ENCODE measurements at places on chromosomes 6 and 20. TPM values are rescaled to one million over a fixed set of nuclear protein-coding genes. Genes with fewer than 3 reads are reported as not detected.

ULBP3 gene
- 6.2 TPM for total RNA-seq

TOX2 gene
- total RNA-seq, result 4.4 TPM

BEND3 gene
- total RNA-seq, result 0.83 TPM

CCR6 gene
- not detected for total RNA-seq

MYL9 gene
- 25.4 TPM for total RNA-seq

C20orf144 gene
- under 0.01 TPM for total RNA-seq

MAD2L1BP gene
- total RNA-seq, result 19.2 TPM

- H3K27me3 ChIP-seq, result no peaks in the 10 kb centered on the region
- H3K27ac ChIP-seq, result no peak overlapping the region
- H3K36me3 ChIP-seq, result no peaks in the 10 kb centered on the region
- H3K4me1 ChIP-seq, result peaks cover 13% of the 10 kb centered on the region
Measured at GRCh38 chr20:43839793-43840199, 74.9 kb upstream of the TOX2 start.

CLDN20 gene
- total RNA-seq, result not detected

POPDC3 gene
- 6.7 TPM for total RNA-seq

- H3K4me3 ChIP-seq, result no peak overlapping the region
- H3K27ac ChIP-seq, result no peak overlapping the region
- no peaks in the 10 kb centered on the region for H3K4me1 ChIP-seq
- H3K36me3 ChIP-seq, result no peaks in the 10 kb centered on the region
- peaks cover 4% of the 10 kb centered on the region for H3K27me3 ChIP-seq
- DNase-seq, result no peak
Measured at GRCh38 chr6:44674226-44675155, 287.0 kb downstream of the CDC5L start.

DNA sequence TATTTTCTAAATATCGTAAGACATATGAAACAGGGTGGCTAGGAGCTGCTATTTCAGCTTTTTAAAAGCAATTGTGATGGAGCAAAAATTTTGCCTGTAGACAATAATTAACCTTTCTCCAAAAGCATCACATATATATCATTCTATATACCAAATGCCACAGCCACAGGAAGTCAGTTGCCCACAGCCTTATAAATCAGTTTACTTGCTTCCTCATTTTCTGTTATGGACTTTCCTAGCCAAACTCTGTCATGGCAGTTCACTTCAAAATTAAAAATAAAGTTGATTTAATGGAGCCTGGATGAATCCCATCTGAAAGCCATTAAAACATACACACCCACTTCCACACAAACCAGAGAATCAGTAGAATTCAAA, 93.4 kb upstream of the NHSL1 start:
- no peaks in the 10 kb centered on the region for H3K27me3 ChIP-seq
- peak overlapping the region; percentile 94 for H3K27ac ChIP-seq
- peak overlapping the region; percentile 57 for H3K4me3 ChIP-seq
- peaks cover 13% of the 10 kb centered on the region for H3K4me1 ChIP-seq

- H3K27ac ChIP-seq, result no peak overlapping the region
- no peaks in the 10 kb centered on the region for H3K36me3 ChIP-seq
- no peaks in the 10 kb centered on the region for H3K4me1 ChIP-seq
- H3K27me3 ChIP-seq, result no peaks in the 10 kb centered on the region
Measured at GRCh38 chr6:22091424-22091948, 205.3 kb downstream of the PRL start.

SYNDIG1 gene
- total RNA-seq, result 0.17 TPM

SLC32A1 gene
- total RNA-seq, result not detected

TBXT gene
- total RNA-seq, result not detected

SRC gene
- total RNA-seq, result 20.3 TPM

DNA sequence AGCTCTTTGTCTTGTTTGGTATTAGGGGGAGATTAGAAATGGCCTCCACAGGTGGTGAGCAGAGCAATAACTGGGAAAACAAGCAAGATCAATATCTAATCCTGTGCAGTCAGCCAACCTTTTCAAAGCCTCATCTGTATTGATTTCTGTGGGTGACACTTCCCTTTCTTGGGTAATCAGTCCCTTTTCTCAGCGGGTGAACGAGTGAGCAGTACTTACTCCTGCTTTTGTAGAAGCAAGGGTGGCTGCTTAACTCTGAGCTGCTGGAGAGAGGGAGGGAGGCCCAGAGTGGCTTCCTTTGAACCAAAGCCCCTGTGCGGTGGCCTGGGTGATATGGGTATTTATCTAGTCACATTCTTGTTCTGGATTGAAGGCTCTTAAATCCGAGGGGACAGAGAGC, 254.8 kb upstream of the CHD6 start:
- no peak overlapping the region for H3K4me3 ChIP-seq
- DNase-seq, result no peak
- H3K4me1 ChIP-seq, result no peaks in the 10 kb centered on the region
- H3K27ac ChIP-seq, result no peak overlapping the region

DNA sequence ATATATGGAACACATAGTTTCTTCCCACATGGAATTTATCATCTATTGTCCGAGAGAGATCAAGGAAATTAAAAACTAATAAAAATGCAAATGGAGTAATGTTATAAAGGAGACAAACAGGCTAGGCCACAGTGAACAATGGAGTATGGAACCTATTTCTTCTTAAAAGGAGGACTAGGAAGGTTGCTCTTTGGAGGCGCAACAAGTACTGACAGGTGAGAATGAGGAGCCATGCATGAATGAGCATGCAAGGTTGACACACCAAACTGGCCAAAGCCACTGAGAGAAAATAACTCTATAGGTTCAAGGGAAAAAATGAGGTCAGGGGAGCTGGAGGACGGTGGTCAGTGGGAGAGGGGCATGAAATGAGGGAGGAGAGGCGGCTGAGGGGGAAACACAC, 40.9 kb downstream of the PSMB1 start:
- no peaks in the 10 kb centered on the region for H3K4me1 ChIP-seq
- H3K36me3 ChIP-seq, result no peaks in the 10 kb centered on the region
- H3K27ac ChIP-seq, result no peak overlapping the region
- H3K4me3 ChIP-seq, result no peak overlapping the region
- H3K27me3 ChIP-seq, result no peaks in the 10 kb centered on the region

- no peaks in the 10 kb centered on the region for H3K4me1 ChIP-seq
- H3K36me3 ChIP-seq, result no peaks in the 10 kb centered on the region
- H3K27ac ChIP-seq, result no peak overlapping the region
- H3K4me3 ChIP-seq, result no peak overlapping the region
- H3K27me3 ChIP-seq, result no peaks in the 10 kb centered on the region
Measured at GRCh38 chr6:18634912-18635311, 247.8 kb downstream of the RNF144B start.

L3MBTL3 gene
- 5.6 TPM for total RNA-seq

DNA sequence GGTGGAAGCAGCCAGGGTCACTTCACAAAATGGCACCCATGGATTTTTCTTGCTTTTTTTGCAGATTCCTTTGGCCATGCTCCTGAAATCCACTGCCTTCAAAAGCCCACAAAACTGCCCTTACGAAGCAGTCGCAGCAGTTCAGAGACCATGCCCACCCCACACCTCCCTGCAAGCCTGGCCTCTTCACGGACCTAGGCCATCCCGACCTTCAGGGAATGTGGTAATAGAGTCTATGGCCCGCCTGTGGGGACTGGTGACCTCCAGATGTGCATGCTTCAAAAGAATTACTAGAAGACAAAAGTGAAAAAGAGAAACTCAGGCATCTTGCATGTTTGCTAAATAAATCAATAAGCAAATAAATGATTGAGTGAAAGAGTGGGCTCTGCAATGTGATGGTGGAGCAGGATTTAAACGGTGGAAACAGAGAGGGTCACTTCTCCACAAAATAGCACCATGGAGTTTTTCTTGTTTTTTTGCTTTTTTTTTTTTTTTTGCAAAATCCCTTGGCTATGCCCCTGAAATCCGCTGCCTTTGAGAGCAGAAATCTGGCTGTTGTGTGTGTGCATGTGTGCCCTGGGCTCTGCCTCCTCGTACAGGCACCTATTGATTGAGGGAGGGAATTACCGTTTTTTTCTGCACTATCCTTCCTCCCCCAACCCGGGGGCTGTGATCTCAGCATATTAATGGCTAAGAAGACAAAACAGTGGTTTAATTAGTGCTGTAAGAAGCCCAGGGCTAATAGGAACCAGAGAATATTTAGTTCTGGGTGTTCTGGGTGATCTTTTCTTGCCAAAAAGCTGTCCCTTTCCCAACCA, 107.4 kb downstream of the PXDC1 start:
- H3K27me3 ChIP-seq, result peaks cover 4% of the 10 kb centered on the region
- DNase-seq, result no peak
- no peak overlapping the region for H3K4me3 ChIP-seq
- no peak overlapping the region for H3K27ac ChIP-seq

- DNase-seq, result no peak
- no peaks in the 10 kb centered on the region for H3K36me3 ChIP-seq
- no peaks in the 10 kb centered on the region for H3K4me1 ChIP-seq
- no peak overlapping the region for H3K27ac ChIP-seq
Measured at GRCh38 chr6:137717074-137718073, 149.7 kb upstream of the TNFAIP3 start.

PLCB4 gene
- total RNA-seq, result 13.7 TPM

- H3K36me3 ChIP-seq, result no peaks in the 10 kb centered on the region
- H3K27me3 ChIP-seq, result peaks cover 9% of the 10 kb centered on the region
- DNase-seq, result no peak
- H3K4me3 ChIP-seq, result no peak overlapping the region
- peaks cover 21% of the 10 kb centered on the region for H3K4me1 ChIP-seq
Measured at GRCh38 chr20:62792182-62792939, 3.9 kb upstream of the MRGBP start.

- DNase-seq, result no peak
- no peak overlapping the region for H3K4me3 ChIP-seq
- H3K27me3 ChIP-seq, result no peaks in the 10 kb centered on the region
- H3K27ac ChIP-seq, result no peak overlapping the region
Measured at GRCh38 chr6:93663111-93663510, 243.8 kb upstream of the EPHA7 start.

- no peaks in the 10 kb centered on the region for H3K27me3 ChIP-seq
- no peak overlapping the region for H3K27ac ChIP-seq
- DNase-seq, result no peak
- no peaks in the 10 kb centered on the region for H3K36me3 ChIP-seq
Measured at GRCh38 chr6:122645256-122645655, 35.1 kb downstream of the PKIB start.

DNA sequence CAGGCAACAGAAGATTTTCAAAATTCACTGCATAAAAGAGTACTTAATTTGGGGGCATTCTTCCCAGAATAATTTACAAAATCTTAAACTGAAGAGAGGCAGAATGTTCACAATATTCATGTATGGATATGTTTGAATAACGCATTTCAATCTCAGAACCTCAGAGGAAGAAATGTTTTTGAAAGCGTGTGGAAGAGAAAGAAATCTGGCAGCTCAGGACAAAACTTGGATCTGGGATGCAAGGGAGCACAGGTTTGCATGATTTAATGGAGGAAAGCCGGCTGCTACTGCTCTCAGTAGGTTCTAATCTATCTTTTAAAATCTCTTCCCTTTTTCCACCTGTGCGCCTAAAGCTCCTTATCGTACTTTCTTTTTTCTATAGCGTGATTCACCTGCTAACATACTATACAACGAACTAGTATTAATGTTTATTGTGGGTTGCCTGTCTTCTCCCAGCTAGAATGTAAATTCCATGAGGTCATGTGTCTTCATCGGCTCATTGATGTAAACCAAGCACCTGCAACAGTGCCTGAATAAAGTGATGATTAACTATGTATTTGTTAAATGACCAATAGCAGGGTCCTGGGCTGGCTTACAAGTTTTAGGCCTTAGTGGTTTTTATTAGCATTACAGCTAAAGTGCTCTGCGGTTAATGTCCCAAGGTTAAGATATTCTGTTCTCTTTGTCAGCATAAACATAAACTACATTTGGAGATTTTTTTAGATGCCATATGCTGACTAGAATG, 15.3 kb downstream of the PRL start:
- no peaks in the 10 kb centered on the region for H3K4me1 ChIP-seq
- no peaks in the 10 kb centered on the region for H3K36me3 ChIP-seq
- no peak overlapping the region for H3K4me3 ChIP-seq
- H3K27ac ChIP-seq, result no peak overlapping the region
- H3K27me3 ChIP-seq, result no peaks in the 10 kb centered on the region

- H3K36me3 ChIP-seq, result no peaks in the 10 kb centered on the region
- H3K27me3 ChIP-seq, result no peaks in the 10 kb centered on the region
- no peak overlapping the region for H3K4me3 ChIP-seq
- no peak overlapping the region for H3K27ac ChIP-seq
- no peaks in the 10 kb centered on the region for H3K4me1 ChIP-seq
Measured at GRCh38 chr20:25466846-25467245, 59.4 kb downstream of the GINS1 start.

DNA sequence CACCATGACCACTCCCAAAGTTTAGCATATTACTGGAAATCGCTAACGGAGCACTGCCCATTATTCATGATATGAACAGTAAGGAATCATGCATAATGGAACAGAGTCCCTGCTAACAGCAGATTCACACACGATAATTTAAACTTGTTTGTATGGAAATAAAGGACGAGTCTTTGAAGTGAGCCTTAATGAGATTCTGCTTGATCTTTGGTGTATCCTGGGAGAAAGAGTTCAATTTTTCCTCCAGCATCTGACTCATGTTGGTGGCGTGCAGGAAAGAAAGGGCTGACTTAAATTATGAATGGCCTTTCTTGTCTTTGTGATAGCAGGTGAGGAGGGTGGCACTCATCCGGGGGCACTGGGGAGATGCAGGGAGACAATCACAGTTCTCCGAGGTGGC, 194.6 kb downstream of the ZNF217 start:
- no peaks in the 10 kb centered on the region for H3K27me3 ChIP-seq
- no peak overlapping the region for H3K27ac ChIP-seq
- no peak for DNase-seq
- no peak overlapping the region for H3K4me3 ChIP-seq
- H3K36me3 ChIP-seq, result no peaks in the 10 kb centered on the region

DNA sequence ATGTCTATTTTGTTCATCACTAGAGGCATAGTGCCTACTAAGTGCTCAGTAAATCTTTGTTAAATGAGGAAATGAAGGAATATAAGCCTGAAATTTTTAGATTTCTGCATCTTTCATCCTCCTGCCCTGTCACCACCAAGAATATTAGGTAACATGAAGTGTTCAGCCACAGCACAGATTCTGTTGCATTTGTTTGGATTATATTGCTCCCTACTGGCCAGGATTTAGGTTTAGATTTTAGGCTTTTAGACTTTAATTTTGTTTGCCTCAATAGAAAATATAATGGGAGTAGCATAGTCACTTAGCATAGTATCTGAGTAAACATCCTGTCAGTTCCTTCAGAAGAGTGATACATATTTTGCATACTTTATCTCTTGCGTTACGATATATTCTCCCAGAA, 14.2 kb downstream of the FARS2 start:
- no peak overlapping the region for H3K27ac ChIP-seq
- no peaks in the 10 kb centered on the region for H3K4me1 ChIP-seq
- H3K27me3 ChIP-seq, result no peaks in the 10 kb centered on the region
- peak; percentile 17 for DNase-seq

- no peaks in the 10 kb centered on the region for H3K36me3 ChIP-seq
- no peaks in the 10 kb centered on the region for H3K4me1 ChIP-seq
- H3K27me3 ChIP-seq, result no peaks in the 10 kb centered on the region
- H3K4me3 ChIP-seq, result no peak overlapping the region
- H3K27ac ChIP-seq, result no peak overlapping the region
Measured at GRCh38 chr20:60352017-60352416, 393.8 kb downstream of the CDH26 start.

- no peaks in the 10 kb centered on the region for H3K36me3 ChIP-seq
- H3K4me1 ChIP-seq, result no peaks in the 10 kb centered on the region
- H3K4me3 ChIP-seq, result no peak overlapping the region
- no peak overlapping the region for H3K27ac ChIP-seq
- no peaks in the 10 kb centered on the region for H3K27me3 ChIP-seq
Measured at GRCh38 chr6:13180538-13180937, 147.8 kb downstream of the TBC1D7 start.
